ENCODE measurements at places on chromosomes 7 and 10.

DNA sequence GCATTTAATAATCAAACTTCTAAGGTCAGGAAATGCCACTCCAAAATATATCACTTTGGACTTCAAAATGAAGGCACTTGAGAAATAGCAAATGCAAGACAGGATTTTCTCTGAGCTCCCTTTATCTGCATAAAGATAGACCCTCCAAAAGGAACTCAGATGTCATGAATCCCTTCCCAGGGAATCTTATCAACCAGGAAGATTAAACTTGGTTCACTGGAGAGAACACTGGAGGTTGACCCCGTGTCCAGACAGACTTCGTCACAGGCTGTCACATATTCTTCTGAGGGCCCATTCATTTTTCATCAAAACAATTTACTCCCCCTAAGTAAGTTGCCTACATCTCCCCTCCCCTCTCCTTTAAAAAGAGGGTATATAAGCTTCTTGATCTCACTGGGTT lies 21.2 kb downstream of the IFIT3 start:
- no peak for DNase-seq

- DNase-seq, result no peak
Observed at GRCh38 chr7:70764701-70765208, 367.2 kb upstream of the GALNT17 start.

GRCh38 chr10:8498881-8499280 lies 444.4 kb downstream of the GATA3 start:
- no peak for DNase-seq

DNA sequence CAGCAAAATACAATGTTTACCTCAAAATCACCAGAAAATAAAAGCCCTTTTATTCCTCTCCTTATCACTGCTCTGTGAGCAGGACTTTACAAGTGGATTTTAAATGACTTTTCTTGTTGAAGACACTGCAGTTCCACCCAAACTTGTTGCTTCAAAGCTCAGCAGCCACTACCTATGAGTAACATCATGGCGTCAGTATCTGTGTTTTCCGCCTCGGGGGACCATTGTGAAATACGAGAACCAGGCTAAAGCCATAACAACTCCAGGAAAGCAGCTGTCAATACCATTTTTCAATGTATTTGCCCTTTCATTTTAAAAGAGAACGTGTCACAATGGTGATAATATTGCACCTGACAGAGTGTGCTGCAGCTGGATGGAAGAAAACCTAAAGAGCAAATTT lies 284.0 kb upstream of the RNF32 start:
- no peak for DNase-seq

GRCh38 chr10:70843333-70843732 lies 27.6 kb downstream of the SGPL1 start:
- DNase-seq, result no peak

GRCh38 chr7:78179211-78179610 lies 380.6 kb downstream of the PHTF2 start:
- DNase-seq, result no peak

DNA sequence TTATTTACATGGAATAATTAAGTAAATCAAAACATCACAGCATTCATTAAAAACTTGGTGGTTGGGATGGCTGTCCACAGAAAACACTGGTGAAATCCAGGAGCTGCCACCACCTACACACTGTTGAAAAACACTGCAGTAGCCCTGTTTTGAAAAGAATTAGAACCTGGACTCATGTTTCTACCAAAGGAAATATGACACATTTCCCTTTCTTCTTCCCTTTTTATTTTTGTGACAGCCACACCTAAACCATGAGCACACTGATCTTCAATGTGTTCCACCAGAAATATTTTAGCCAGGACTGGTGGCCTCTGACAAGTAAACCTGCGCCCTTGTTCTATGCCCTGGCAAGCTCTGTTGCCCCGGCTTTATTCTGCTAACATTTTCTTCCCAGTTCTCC lies 3.3 kb downstream of the TMEM140 start:
- no peak for DNase-seq

- DNase-seq, result no peak
Observed at GRCh38 chr7:150371131-150371995, 2.7 kb downstream of the REPIN1 start.

DNA sequence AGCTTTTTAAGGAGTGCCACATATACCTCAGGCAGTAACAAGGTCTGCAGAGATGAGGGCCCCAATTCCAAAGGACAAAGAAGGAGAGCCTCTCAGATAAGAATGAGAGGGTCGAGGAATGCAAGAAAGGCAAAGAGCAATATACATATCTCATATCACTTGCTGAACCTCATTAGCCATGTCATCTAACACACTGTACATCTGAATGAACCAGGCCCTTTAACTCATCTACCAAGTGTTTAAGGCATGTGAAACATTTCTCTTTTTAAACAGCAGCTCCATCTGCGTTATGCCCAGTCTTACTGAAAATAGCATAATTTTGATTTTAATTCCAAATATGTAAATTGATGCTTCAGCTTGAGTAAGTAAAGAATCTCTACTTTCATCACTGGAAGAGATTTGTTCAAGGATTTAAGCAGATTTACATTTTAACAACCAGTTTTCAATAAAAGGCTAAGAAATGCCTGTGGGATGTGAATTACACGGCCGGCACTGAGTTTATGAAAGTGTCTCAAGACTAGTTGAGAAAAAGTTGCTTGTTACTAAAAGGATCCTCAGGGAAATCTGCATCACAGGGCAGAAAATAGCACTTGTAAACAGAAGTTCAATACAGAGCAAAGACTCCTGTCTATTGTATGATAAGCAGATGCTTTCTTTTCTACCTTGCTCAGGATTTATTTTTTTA lies 123.8 kb upstream of the SLC26A5 start:
- DNase-seq, result no peak

DNA sequence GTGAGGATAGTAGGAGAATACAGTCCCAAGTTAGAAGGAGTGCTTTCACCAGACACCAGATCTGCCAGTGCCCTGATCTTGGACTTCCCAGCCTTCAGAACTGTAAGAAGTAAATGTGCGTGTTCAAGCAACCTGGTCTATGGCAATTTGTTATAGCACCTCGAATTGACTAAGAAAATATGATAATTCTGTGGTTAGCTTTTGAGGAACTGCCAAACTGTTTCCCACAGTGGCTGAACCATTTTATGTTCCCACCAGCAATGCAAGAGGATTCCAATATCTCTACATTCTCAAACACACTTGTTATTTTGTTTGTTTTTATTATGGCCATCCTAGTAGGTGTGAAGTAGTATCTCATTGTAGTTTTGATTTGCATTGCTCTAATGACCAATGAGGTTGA lies 47.0 kb downstream of the RBM20 start:
- no peak for DNase-seq

DNA sequence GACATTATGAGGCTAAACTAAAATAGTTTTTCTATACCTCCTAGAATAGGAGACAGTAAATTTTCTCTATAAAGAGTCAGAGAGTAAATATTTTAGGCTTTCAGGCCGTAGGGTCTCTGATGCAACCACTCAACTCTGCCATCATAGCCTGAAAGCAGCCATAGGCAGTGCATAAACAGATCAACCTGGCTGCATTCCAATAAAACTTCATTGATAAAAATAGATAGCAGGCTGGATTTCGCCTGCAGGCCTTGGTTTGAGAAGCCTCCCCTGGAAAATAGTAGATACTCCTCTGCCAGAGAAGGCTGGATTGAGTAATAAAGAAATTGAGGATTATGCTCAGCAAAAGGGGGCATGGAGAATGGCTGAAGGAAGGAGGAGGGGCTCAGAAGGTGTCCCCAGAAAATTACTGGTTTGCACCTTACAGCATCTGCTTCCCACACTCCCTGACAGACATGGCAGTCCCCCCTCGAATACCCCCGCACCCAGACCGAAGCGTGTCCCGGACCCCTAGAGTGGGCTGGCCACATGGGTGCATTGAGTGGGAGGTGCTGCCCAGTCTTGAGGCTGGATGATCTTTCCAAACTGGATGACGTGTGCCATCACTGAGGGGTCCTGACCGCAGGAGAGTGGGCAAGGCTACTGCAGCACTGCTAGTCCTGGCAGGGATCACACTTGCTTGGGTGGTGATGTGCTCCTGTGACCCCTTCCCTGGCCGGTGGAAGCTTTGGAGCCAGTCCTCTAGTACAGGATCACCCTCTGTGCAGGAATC lies 126.6 kb downstream of the PTPN20 start:
- DNase-seq, result no peak

DNA sequence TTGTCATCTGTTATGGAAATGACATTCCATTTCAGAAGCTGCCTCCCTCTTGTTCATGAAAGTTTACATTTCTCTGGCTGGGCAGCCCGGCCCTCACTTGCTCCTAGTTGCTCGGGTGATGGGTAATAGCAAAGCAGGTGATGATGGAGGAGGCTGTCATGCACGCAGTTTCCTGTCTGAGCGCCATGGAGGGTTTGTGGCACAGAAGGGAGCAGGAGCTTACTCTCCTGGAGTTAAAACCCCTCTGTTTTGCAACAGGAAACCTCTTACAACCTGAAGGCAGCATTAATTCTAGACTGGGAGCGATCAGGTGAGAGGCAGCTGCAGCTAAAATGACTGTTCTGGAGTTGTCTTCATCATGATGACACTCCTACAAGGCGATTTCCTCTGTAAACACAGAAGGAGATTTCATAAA lies 34.1 kb upstream of the MKI67 start:
- DNase-seq, result no peak

DNA sequence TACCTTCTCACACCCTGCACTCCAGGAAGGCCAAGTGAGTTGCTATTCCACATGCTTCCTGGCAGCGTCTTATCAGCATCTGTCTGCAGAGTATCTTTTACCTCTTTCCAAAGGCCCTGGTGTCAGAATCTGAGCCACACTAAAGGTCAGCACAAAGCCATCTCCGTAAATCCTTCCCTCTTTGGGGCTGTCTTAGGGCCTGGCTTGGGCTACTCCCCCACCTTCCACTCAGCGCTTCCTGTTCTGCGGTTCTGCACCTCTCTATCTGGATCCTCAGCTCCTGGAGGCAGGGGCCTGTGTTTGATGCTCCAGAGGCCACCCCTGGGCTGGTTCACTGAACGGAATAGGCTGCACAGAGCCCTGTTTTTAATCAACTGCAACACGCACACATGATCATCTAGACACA lies 334.8 kb upstream of the GALNT17 start:
- peak; percentile 20 for DNase-seq

GRCh38 chr7:80711531-80711930 lies 73.1 kb downstream of the CD36 start:
- no peak for DNase-seq

DNA sequence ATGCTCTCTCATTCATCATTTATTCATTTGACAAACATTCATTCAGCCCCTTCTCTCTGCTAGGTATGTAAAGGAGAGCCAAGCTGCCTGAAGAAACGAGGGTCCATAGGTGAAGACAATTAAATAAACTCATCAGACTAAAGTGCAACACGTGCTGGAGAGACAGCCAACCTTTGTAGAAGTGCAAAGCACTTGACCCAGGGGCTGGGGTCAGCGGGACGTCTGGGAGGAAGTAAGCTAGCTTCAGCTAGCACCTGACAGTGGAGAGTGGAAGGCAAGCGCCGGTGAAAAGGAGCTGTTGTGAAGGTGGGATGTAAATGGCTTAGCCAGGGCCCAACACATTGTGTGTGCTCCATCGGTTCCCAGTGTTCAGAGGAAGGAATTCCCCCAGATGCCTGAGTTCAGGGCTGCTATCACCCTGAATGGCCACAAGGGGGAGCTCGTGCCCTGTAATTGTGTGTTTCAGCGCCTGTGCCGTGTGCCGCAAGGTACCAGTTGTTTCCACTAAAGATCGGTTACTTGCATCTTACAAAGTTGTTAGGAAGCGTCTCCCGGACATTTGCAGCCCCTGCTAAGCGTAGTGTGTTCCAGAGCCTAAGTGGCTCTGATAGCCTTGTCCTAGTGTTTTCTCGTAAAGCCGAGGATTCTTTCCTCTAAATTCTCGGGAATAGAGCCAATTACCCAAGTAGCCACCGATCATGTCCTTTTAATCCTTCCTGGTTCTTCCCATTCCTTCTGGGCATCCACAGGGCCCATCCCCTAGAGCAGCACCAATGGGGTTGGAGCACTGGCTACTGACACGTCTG lies 30.6 kb downstream of the TLX1 start:
- peak; percentile 79 for DNase-seq

- DNase-seq, result no peak
Observed at GRCh38 chr10:46091080-46091827, 45.2 kb upstream of the MSMB start.

DNA sequence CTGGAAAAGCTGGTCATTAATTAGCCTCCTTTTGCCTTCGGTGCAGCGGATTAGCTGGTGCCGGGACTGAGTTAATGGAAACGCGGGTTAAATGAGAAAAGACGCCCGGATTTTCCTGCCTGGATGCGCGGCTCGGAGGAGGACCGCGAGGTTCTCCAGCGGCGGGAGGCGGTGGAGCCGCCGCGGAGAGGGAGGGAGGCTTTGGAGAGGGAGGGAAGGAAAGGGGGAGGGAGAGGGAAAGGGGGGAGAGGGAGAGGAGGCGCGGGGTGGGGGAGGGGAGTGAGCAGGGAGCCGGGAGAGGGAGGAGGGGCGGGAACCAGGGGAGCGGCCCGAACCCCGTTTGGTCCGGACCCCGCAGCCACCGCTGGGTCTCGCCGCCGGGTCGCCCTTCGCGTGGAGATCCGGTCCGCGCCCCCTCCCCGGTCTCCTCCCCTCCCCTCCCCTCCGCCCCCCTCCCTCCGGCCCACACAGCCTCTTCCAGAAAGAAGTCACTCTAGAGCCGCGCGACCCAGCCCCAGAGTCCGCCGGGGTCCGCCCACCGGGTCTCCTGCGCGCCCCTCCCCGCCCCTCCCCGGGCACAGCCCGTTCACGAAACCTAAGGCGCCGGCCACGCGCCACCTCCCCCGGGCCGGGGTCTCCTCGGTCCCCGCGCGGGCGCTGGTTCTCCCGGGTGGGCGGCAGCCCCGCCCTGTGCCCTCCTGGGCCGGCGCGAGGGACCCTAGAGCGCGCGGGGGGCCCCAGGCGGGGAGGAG lies 347.5 kb downstream of the DNAJB6 start:
- no peak for DNase-seq

DNA sequence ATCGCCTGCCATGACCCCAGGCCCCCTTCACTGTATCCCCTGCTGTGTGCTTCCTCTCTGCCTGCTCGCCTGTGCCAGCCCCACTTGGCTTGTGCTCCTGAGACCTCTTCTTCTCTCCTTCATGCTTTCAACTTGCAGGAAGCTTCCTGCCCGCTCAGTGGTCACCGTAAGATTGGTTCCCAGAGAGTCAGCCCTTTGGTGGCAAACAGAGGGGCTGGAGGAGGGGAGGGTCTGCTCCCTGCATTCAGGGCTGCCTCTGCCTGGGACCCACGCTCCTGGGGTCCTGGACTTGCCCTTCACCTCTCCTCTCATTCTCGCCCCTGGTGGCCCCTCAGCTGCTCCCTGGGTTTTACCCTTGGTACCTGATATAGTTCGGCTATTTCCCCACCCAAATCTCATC lies 45.8 kb upstream of the ZNF32 start:
- no peak for DNase-seq

DNA sequence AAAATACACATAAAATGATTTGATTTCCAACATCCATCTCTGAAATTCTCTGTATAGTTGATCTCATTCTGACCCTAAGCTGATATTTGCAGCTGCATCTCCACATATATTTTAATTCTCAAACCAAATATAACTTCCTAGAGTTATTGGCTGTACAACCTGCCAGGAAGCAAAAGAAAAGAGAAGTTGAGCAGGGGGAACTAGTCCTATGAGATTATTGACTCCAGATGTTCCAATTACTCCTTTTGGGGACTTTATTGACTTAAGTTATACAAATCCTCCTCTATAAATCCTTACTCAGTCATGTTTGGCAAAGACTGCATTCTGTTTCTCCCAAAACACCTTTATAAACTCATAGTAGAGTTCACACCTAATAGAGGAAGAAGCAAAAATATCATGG lies 599.4 kb upstream of the ANKRD30A start:
- DNase-seq, result no peak

GRCh38 chr7:41478187-41478586 lies 224.7 kb downstream of the INHBA start:
- no peak for DNase-seq

All from GM13976 (cell line).